ENCODE measurements at places on chromosomes 2 and 18.
A peak's percentile ranks its signal among the peaks of the same experiment; 100 is the strongest.

DNA sequence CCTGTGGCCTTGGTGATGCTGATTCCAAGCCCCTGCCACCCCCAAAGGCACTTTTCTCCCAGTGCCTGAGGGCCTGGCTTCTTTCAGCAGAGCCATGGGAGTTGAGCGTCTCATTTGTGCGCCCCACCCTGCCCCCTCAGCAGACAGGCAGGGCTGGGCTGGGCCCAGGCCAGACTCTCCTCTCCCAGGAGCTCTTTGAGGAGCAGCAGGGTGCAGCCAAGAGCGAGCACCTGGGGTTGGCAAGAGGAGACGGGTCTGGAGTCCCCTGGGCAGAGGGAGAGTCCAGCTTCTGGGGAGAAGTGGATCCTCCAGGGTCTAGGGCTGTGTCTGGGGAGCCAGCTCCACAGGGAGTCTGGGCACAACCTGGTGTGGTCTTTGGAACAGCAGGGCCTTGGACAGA, 21.2 kb downstream of the NPPC start:
- DNase-seq, result no peak

DNA sequence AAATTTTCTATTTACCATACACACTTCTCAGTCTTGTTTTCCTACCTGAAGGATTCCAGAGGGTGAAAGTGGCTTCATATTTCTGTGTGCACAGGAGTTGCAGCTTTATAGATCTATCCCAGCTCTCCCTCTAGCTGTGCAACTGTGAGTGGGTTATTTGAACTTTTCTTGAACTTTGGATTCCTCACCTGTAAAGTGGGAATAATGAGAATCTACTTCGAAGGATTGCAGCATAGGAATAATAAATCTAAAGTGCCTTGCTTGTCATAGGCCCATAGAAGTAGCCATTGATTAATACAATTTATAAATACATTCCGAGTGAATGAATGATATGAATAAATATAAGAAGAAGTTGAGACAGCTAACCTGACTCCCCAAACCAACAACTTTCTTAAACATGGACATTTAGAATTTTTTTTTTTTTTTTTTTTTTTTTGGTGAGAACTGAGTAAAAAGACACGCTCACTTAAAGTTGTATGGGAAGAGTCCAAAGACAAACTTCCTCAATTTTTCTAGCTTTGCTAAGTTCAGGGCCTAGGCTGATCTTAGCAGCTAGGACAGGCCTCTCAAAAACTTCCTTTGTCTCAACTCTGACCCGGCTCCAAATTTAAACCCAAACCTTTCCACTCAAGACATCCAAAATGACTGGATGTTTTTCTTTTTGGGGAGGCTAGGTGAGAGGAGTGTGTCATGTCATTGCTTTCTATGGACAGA, 203.3 kb upstream of the FBXO11 start:
- DNase-seq, result no peak

DNA sequence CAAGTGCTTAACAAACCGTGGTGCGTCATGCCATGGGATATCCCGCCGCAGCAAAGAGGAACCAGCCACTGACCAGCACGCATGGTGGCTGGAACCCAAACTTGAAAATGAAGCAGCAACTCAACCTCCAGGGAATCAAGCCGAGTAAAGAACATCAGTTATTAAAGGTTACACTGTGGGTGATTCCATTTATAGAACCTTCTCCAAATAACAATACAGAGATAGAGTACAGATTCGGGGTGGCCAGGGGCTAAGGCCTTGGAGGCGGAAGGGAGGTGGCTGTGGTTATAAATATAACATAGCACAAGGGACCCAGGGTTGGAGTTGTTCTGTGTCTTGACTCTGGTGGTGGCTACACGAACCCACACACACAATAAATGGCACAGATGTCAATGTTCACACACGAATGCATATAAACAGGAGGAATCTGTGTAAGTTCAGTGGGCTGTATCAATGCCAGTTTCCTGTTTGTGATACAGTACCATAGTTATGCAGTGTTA, 123.1 kb downstream of the EIPR1 start:
- no peak for DNase-seq

DNA sequence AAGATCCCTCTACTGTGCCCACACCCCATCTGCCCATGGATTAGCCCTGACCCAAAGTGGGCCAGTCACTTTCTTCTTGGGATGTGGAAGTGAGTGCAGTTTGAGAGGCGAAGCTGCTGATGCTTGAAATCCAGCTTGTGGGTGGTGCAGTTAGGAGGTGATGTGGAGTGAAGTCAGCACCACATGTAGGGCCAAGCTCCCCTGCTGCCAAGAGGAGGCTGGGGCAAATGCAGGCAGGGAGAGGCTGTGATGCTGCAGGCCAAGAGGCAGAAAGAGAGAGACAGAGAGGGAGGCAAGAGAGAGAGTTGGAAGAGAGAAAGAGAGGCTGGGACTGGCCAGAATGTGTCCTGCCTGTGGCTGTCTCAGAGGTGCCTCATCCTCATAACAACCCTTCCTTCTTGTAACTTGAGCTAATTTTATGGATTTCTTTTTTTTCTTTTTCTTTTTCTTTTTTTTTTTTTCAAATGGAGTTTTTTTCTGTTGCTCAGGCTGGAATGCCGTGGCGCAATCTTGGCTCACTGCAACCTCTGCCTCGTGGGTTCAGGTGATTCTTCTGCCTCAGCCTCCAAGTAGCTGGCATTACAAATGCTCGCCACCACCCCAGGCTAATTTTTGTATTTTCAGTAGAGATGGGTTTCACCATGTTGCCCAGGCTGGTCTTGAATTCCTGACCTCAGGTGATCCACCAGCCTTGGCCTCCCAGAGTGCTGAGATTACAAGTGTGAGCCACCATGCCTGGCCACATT, 35.3 kb upstream of the CAB39 start:
- no peak for DNase-seq

DNA sequence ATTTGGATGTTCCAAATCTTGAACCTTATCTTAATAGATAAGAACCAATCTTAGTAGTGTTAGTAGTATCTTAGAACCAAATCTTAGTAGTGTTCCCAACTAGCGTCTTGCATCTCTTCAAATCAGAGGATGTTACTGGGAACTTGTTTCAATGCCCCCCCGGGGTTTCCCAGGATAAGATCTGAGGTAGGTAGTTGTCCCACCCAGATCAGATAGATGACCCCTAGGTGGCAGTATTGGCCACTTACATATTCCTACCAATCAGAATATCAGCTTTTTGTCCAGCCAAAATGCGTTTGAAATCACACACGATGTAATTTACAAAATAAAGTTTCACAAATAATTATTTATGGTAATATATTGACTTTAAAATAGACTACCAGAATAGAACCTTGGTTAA, 314.8 kb downstream of the MBD2 start:
- DNase-seq, result no peak

- no peak for DNase-seq
Measured at GRCh38 chr2:127371037-127371436, 16.7 kb downstream of the MAP3K2 start.

DNA sequence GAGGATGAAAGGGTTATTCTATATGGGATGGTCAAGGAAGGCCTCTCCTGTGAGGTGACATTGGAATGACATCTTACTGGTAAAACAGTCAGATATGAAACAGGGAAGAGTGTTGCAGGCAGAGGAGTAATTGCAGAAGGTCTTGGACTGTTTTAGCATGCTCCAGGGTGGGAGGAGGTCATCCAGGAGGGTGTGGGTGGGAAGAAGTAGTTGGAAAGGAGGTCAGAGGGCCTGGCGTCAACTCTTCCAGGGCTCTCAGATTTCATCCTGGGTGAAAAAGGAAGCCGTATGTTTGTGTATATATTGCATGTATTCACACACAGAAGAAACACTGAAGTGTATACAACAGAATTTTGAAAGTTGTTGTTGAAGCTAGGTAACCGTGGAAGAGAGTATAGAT, 48.2 kb downstream of the ATP9B start:
- no peak for DNase-seq

DNA sequence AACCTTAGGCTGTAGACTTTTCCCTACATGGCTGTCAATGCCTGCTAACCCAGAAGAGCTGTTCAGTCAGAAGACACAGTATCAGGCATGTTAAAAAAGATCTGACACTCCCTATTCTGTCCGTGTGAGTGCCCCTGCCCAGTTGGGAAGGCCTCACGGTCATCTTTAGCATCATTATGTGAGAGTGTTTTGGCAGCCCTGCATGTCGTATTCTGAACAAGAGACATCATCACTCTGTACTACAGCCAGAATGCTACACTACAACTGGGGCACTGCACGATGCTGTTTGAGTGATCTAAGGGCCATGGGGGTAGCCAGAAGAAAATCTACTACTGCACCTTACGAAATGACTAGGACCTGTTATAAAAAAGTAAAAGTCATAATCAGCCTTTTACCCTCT, 67.2 kb downstream of the GREB1L start:
- peak; percentile 9 for DNase-seq

GRCh38 chr2:30259827-30260679, 28.7 kb downstream of the LBH start:
- no peak for DNase-seq

- DNase-seq, result peak; percentile 46
Measured at GRCh38 chr2:204625135-204625534, 79.9 kb downstream of the PARD3B start.

DNA sequence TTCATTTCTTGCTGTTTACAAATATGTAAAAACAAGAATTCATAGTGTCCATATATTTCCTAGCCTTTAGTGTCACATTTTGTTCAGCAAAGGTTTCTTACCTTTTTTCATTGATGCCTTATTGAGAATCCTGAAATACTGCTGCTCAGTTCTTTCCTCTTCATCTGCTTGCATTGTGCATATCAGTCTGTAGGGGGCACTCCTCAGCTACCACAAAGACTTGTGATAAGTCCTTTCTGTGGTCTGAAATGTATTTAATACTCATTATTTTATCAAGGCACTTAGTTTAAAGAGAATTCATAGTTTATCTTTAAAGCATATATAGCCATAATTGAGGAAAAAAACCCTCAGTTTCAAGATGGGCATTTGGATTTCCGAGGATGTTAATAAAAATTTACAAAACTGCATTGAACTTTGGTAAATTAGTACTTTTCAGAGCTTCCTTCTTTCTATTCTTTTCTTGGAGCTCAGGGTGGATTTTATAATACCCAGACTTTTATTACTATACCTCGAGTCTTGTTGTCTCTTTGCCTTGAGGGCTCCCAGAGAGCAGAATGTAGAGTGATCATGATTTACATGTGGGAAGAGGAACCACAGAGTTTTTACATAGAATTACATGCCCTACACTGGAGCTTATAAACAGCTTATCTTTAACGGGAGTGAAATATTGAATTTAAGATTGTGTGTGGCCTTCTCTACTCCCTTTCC, 570.1 kb downstream of the PLCL1 start:
- peak; percentile 30 for DNase-seq

DNA sequence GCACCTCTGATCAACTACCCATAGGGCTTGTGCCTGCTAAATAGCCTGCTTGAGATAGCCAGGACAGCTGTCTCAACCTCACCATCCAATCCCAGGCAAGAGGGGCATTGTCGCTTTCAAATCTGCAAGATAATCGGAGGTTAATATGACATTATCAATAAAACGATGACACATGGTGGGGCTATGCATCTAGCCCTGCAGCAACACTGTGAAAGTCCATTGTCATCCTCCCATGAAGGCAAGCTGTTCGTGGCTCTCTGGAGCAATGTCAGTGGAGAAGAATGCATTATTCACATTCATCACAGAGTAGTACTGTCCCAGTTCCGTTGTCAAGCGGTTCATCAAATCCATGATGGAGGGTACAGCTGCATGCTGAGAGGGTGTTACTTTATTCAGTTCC, 18.9 kb upstream of the KLHL23 start:
- DNase-seq, result peak; percentile 68

GRCh38 chr2:108215794-108216211, 24.0 kb upstream of the SULT1C3 start:
- DNase-seq, result no peak

GRCh38 chr2:72911256-72911655, 6.1 kb upstream of the EMX1 start:
- no peak for DNase-seq

DNA sequence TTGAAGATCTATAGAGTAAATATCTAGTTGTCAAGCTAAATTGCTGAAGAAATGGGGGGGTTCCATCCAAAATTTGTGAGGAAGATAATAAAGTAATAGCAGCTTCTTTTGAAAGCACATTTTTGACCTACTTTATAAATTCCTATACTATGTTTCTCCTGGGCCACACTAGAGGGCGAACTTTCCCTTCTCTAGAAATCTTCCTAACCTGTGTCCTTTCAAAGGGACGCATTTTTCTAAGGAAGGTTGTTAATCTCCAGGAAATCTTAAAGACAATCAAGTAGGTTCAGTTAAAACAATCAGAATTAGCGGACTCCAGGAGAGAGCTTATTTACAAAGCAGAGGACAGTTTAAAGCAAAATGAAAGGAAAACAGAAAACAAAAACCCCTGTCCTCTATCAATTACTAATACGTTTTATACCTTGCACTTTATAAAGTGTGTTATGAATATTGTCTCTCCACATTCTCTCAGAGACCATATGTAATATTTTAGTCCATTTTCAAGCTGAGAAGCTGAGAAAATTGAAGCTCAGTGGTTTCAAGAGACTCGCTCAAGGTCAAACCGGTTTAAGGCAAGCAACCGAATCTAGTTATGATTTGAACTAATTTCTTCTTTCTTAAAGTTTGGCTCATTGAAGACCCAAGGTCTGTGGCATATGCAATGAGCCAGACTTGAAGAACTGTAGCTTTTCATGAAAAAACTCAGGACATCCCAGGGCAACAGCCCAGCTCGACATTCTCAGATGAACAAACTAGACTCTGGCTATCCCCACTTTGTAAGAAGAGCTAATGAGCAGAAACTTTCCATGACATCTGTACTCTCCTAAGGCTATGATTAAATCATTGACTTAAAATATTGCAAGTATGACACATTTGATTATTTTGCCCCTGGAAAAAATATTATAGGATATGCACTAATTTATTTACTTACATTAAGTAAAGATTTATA, 273.6 kb downstream of the PAX3 start:
- DNase-seq, result peak; percentile 16

GRCh38 chr2:126288362-126288761, 367.6 kb upstream of the GYPC start:
- DNase-seq, result no peak

- DNase-seq, result no peak
Measured at GRCh38 chr2:3051266-3051665, 326.4 kb downstream of the EIPR1 start.

GRCh38 chr18:44754567-44754966, 73.9 kb downstream of the SETBP1 start:
- no peak for DNase-seq

DNA sequence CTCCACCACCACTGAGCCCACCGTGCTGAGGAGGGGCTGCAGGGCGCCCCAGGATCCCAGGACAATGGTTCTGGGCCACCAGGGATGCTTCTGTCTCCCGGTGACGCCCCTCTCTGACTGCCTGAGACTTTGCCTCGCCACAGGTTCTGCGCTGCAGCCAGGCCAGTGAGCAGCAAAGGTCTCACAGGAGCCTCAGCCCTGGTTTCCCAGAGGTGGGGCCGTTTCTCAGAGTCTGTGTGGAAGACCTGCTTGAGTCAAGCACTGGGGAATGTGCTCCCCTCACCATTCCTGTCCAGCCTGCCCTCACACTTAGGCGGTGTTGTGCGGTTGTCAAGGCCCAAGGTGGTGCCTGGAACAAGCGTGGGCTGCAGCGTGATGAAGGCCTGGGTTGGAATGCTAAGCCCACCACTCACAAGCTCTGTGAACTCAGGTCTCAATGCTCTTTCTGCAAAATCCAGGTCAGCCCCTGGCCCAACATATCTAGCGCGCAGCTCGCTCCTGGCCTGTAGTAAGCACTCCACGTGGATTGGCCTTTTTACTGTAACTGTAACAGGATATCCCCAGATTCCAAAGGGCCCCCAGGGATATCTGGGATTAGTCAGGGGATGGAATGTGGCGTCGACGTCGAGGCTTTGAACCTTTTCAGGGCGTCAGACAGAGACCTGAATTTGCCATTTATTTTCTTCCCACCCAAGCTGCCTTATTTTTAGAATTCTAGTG, 47.6 kb downstream of the PLB1 start:
- no peak for DNase-seq
